ENCODE measurements at places on chromosomes 6 and 20.

DNA sequence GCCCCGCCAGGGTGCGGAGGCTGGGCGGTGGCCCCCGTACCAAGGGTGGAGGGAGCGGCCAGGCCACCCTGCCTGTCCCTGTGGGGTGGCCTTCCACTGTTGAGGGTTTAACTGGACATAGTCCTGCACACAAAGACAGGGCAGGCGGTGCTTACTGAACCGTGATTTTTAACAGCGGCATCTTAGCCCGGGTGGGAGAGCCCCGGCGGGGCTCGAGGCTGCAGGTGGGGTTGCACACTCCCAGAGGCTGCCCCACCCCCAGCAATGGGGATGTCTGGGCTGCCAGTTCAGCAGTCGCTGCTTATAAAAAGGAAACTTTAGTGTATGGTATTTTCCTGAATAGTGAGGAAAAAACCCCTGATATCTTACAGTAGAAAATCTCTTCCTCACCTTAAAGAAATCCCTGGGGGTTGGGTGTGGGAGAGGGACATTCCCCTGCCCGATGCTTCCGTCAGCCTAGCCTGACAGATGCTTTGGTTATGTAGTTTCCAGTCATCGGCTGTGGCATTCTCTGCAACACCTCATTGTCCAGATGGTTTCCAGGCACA, 79.4 kb downstream of the IRF4 start:
- no peak for DNase-seq

DNA sequence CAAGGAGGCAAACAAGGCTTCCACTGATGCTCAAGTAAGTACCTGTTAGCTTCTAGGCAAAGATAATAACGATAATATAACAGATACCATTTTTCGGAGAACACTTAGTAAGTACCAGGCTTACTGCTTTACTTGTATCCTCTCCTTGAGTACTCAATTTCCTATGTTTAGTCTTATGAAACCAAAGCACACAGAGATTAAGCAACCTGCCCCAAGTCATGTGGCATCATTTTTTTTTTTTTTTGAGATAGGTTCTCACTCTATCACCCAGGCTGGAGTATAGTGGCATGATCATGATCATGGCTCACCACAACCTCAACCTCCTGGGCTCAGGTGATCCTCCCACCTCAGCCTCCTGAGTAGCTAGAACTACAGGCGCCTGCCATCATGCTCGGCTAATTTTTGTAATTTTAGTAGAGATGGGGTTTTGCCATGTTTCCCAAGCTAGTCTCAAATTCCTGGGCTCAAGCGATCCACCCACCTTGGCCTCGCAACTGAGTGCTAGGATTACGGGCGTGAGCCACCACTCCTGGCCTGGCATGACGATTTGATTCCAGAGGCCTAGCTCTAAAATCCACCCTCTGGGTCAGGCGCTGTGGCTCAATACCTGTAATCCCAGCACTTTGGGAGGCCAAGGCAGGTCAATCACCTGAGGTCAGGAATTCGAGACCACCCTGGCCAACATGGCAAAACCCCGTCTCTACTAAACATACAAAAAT, 14.0 kb downstream of the SPAG4 start:
- DNase-seq = no peak

- no peak for DNase-seq
Observed at GRCh38 chr20:50716518-50716917, 14.9 kb upstream of the PARD6B start.

- DNase-seq = no peak
Observed at GRCh38 chr6:12944001-12944400, 227.4 kb downstream of the PHACTR1 start.

DNA sequence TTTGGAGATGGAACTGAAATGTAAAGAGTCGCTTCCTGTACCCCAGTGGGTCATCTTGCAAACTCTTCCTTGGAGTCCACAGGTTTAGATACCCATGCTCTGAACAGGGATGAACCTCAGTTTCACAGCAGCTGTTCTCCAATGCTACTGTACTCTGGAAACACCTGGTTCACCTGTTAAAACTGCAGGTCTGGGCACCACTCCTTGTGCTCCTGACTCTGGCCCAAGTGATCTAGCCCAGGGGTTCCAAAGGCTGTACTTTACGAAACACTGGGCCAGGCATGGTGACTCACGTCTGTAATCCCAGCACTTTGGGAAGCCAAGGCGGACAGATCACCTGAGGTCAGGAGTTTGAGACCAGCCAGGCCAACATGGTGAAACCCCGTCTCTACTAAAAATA, 102.1 kb downstream of the ATP9A start:
- no peak for DNase-seq

DNA sequence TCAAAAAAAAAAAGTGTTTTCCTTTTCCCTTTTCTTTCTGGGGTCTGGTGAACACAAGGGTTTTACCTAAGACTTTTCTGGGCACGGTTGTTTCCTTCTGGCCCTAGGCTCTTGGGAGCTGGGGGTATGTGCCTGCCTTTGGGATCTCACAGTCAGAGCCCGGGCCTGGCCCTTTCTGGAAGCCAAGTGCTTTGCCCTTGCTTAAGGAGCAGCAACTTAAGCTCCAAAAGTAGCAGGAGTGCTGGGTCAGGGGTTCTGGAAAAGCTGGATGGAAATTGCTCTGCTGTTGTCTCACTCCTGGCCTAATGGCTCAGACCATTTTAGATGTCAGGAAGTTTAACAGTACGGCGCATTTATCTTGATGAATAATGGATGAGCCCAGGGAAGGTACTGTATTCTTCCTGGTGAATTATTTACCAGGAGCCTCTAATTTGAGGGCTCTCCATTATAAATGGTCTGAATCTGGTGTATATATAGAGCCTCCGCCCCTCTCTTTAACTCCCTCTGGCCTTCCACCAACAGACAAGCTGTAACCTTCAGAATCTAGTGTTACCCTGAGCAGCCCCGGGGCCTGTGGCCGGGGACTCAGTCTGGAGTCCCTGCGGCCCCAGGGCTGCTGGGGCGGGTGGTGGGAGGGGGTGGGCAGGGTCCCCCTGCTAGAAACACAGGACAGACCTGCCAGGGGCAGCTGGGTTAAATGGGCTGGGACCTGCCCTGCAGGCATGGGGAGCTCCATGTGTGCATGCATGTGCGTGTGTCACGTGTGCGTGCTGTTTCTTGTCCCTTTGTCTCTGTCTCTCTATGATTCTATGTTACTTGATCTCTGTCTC, 37.5 kb downstream of the PTK7 start:
- no peak for DNase-seq

GRCh38 chr6:43303751-43304331, 4.8 kb downstream of the CRIP3 start:
- DNase-seq = no peak

- DNase-seq = no peak
Observed at GRCh38 chr6:166603043-166603690, 16.7 kb upstream of the RAMACL start.
